ENCODE measurements at places on chromosomes 3 and 15.

- DNase-seq: no peak
Observed at GRCh38 chr3:100882571-100882984, 110.6 kb downstream of the ABI3BP start.

DNA sequence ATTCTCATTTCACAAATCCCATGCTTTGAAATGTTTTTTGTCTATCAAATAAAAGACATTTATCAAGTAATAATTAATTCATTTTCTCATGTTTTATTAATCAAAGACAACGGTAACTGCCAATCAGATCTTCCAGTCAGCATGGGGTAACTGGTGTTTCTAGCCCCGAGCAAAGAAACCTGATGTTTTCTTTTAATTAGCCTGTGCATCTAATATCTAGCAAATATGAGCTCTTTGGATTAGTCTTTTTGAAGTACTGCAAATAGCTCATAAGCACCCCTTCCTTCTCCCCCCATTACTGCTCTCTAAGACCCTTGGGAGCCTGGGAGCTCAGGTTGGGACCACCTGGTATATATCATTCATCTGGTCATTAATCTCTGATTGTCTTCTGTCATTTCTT lies 43.1 kb upstream of the SRGAP3 start:
- no peak for DNase-seq

- DNase-seq: no peak
Observed at GRCh38 chr3:176723758-176724393, 473.4 kb downstream of the TBL1XR1 start.

GRCh38 chr3:98962189-98962930 lies 60.9 kb upstream of the DCBLD2 start:
- DNase-seq: no peak

GRCh38 chr3:111617912-111618601 lies 22.9 kb upstream of the ZBED2 start:
- DNase-seq: no peak

- DNase-seq: no peak
Observed at GRCh38 chr15:32643907-32644445, 2.5 kb downstream of the SCG5 start.

GRCh38 chr3:75342425-75342824 lies 321.7 kb upstream of the FRG2C start:
- DNase-seq: no peak
